Inflammatory macrophage (primary cell): ENCODE measurements at places on chromosomes 4 and X.

- peak; percentile 32 for DNase-seq
Measured at GRCh38 chrX:40013266-40014195, 84.2 kb downstream of the BCOR start.

GRCh38 chr4:8038719-8039251 is 99.1 kb upstream of the AFAP1 start:
- DNase-seq = no peak

- DNase-seq = no peak
Measured at GRCh38 chr4:28481565-28481964, 1620.9 kb downstream of the STIM2 start.

- no peak for DNase-seq
Measured at GRCh38 chrX:147405764-147406163, 506.0 kb upstream of the FMR1 start.

- DNase-seq = no peak
Measured at GRCh38 chr4:126209147-126209546, 894.4 kb downstream of the FAT4 start.

GRCh38 chr4:173534434-173534833 is 4.4 kb upstream of the HAND2 start:
- no peak for DNase-seq

DNA sequence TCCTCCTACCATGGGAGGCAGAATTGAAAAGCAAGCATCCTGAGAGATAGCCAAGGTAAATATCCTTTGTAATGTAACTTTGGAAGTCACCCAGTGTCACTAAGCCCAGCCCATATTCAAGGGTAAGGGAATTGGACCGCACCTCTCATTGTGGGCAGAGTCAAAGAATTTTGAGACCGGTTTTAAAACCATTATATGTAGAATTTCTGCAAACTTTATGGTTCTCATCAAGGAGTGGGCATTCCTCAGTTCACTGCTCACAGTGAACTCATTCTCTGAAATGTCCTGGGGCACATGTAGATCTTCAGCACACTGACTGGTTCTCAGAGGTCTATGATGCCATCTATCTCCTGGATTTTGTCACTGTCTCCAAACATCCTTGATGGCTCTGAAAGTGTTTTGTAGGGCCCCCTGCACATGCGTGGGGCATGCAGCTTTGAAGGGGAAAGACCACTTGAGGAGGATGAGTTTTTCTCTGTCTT is 35.3 kb upstream of the CHRNA9 start:
- no peak for DNase-seq

- DNase-seq = peak; percentile 56
Measured at GRCh38 chrX:15816886-15817285, 26.6 kb downstream of the ZRSR2 start.

DNA sequence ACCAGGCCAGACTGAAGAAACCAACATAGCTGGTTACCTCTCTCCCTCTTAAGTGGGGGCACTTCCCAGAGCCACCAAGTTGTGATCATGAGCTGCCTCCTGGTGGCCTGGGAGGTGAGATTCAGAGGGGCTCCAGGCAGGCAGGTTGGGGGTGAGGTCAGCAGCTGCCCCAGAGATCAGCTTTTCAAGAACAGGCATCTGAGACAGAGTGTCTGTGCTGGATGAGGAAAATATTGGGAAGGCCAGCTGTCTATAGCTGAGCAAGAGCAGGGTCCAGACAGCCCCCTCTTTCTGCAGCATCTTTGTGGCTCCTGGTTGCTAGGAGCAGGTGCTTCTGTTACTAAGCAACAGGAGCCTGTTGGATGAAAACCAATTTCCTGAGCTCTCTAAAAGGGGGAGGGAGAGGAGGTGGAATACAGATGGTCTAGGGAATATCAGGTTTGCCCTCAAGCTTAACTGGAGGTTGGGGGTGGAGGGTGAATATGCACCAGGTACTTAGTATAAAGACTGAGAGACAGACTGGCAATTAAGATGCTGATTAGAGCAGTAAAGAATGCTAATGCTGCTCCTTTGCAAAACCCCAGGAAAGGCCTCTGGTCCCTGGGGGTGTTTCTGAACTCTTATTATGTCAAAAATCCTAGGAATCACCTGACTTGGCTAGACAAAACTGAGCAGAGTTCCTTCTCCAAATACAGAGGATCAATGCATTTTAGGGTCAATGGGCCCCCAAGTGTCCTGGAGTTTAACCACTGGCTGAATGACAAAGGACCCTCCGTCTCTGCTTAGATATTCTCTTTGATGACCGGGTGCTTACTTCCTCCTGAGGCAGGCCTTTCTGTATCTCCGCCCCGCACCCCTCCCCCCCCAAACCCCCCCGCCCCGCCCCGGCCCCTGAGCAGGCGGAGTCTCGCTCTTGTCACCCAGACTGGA is 21.4 kb downstream of the ZCCHC13 start:
- no peak for DNase-seq

- peak; percentile 90 for DNase-seq
Measured at GRCh38 chr4:40573593-40574311, 55.9 kb downstream of the RBM47 start.

GRCh38 chr4:152014280-152014679 is 253.5 kb upstream of the GATB start:
- DNase-seq = no peak

- no peak for DNase-seq
Measured at GRCh38 chr4:182325397-182325796, 82.2 kb downstream of the TENM3 start.

DNA sequence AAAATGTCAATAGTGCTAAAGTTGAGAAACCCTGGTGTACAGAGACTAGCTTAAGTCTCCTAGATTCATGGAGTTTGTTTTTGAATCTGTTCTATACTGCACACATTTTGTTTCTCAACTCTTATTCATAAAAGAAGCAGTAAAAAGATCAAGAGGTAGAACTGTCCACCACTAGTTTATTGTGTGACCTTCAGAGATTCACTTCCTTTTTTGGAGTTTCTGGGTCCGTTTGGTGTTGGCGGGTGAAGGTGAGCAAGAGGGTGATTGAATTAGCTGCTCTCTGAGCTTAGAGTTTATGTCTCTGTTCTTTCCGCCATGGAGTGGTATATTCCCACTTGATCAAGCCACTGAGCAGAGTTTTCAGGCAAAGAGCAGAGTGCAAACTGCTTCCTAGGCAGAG is 21.4 kb upstream of the PLAC1 start:
- DNase-seq = no peak

- no peak for DNase-seq
Measured at GRCh38 chr4:14835288-14835687, 167.0 kb upstream of the CPEB2 start.

DNA sequence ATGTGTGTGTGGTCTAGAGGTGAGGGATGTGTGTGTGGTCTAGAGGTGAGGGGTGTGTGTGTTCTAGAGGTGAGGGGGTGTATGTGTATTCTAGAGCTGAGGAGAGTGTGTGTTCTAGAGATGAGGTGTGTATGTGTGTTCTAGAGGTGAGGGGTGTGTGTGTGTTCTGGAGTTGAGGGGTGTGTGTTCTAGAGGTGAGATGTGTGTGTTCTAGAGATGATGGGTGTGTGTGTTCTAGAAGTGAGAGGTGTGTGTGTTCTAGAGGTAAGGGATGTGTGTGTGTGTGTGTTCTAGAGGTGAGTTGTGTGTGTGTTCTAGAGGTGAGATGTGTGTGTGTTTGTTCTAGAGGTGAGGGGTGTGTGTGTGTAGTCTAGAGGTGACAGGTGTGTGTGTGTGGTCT is 1.3 kb downstream of the BST1 start:
- no peak for DNase-seq

GRCh38 chrX:51215856-51216255 is 116.8 kb upstream of the NUDT10 start:
- no peak for DNase-seq
